Suppressor macrophage treated with lipopolysaccharide for 1 hour (primary cell): ENCODE measurements at places on chromosomes 16 and 17.

DNA sequence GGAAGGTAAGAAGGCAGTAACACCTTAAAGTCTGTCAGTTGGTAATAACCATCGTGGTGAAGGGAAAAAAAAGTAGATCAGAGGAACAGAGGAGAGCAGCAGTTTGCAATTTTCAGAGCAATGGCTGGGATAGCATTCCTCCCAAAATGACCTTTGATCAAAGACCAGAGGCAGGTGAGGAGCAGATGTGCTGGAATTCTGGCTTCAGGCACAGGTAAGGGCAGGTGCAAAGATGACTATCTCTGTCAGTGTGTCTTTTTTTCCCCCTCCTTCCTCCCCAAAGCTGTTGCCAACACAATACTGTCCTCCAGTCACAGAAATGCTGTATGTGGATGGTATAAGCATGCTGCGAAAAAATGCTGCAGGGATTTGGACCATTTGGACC, 166.7 kb downstream of the XYLT1 start:
- no peak for DNase-seq

DNA sequence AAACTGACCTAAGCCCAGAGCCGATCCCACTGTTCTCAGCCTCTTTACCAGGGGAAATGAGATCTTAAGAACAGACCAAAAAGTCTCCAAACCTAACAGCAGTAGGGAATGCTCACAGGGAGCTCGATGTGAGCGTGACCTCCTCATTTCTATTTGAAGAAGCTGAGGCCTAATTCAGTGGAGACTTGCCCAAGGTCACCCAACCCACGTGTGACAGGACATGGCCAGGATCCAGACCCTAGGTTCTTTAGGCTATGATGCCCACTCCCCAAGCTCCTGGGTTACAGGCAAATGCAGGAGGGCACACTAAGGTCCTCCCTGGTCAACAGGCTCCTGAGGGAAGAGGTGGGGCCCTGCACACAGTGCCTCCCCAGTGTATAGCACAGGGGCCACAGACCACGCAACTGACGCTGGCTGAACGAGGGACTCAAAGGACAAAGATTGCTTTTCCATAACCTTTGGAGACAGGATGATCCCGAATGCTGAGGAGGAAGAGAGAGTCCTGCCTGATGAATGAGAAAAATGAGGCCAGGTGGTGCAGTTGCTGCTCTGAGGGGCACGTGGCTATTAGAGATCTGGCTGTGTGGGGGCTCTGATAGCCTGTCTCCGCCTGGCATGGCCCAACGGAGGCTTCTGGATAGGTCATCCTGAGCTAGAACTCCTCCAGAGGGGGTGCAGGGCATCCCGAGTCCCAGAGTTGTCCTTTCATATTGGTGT, 24.0 kb downstream of the MAP3K14 start:
- no peak for DNase-seq

DNA sequence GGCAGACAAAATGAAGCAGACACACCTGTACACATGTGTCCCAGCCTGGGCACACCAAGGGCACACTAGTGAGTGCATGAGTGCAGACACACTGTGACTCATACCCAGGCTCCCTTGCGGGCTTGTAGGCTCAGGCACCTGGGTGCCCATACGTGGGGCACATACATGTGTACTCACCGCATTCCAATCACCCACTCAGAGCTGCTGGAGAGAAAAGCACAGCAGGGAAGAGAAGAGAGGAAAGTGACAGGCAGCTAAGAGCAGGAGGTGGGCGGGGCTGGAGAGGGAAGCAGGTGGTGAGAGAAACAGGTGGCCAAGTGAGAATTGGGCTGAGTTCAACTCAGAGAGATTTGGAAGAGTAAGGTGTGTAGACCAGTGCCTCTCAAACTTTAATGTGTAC, 54.0 kb downstream of the TMEM132E start:
- DNase-seq: no peak

DNA sequence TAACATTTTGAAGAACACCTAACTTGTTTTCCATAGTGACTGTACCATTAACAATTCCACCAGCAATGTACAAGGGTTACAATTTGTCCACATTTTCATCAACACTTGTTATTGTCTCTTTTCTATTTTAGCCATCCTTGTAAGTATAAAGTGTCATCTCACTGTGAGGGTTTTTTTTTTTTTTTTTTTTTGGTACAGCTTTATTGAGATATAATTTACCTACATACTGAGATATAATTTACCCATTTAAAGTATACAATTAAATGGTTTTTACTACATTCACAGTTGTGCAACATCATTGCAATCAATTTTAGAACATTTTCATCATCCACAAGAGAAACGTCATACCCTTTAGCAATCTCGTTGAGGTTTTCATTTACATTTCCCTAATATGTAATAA, 17.9 kb upstream of the TMIGD1 start:
- DNase-seq: peak; percentile 15

DNA sequence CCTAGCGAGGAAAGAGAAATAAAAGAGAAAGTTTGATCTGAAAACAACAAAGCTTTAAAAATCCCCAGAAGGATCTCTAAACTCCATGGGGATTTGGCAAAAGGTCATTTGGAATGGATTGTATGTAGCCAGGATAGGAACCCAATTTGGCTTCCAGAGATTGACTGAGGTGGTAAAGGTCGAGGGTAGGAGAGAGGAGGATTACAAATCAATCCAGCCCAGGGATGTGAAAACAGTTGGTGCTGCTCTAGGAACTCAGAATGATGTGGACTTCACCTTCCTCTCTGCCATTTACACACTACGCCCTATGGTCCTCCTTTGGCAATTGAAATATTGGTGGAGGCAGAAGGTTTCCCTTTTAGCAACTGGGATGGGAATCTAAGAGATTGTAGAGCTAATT, 18.8 kb upstream of the SMIM36 start:
- no peak for DNase-seq

GRCh38 chr17:57861000-57861789, 11.4 kb upstream of the MRPS23 start:
- DNase-seq: peak; percentile 89

DNA sequence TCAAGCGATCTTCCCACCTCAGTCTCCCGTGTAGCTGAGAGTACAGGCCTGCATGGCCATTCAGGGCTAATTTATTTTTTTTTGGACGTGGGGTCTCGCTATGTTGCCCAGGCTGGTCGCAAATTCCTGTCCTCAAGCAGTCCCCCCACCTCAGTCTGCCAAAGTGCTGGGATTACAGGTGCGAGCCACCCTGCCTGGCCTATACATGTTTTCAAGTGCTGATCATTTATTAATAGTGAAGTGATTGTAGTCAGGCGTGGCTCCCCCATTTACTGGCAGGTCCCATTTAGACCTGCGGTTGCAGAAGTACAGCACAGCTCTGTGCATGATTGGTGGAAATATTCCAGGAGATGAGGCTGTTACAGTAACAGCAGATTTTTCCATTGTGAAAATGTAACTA, 8.4 kb downstream of the FOXK2 start:
- DNase-seq: no peak

- DNase-seq: no peak
Measured at GRCh38 chr17:32283745-32284201, 18.1 kb downstream of the RHBDL3 start.

DNA sequence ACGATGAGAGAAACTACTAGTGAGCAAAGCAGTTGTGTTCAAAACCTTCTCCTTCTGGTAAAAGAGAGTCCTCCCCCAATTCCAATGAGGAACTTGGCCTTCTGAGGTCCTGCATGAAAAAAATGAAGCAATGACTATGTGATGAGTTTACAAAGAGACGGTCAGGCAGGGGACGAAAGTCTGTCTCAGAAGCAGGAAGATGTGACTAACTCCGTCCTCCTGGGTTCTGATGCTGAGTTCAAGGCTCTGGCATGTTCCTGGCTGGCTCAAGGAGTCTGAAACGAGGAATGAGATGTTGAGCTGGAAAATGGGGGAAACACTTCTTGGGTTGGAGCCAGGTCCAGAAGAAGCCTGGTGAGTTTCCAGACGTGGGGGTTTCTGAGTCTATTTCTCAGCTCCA, 129.6 kb downstream of the CPPED1 start:
- DNase-seq: peak; percentile 78

DNA sequence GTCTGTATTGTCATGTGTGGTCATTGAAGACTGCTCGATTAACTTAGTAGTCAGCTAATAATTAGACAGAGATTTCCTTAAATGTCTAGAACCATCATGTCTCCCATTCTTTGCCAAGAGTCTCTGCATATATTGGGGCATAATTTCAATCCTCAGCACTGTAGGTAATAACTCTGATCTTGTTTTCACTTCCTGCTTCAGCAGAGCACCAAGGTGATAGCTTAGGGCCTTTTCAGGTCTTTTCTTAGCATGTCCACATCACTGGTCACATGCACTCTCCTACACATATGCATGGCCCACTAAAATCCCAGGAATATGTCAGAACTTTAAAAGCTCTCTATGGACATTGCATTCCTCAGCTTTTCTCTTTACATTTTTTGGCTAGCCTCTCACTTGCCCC, 110.3 kb upstream of the NACA2 start:
- no peak for DNase-seq

- DNase-seq: no peak
Measured at GRCh38 chr16:89953671-89954406, 5.3 kb downstream of the DEF8 start.

DNA sequence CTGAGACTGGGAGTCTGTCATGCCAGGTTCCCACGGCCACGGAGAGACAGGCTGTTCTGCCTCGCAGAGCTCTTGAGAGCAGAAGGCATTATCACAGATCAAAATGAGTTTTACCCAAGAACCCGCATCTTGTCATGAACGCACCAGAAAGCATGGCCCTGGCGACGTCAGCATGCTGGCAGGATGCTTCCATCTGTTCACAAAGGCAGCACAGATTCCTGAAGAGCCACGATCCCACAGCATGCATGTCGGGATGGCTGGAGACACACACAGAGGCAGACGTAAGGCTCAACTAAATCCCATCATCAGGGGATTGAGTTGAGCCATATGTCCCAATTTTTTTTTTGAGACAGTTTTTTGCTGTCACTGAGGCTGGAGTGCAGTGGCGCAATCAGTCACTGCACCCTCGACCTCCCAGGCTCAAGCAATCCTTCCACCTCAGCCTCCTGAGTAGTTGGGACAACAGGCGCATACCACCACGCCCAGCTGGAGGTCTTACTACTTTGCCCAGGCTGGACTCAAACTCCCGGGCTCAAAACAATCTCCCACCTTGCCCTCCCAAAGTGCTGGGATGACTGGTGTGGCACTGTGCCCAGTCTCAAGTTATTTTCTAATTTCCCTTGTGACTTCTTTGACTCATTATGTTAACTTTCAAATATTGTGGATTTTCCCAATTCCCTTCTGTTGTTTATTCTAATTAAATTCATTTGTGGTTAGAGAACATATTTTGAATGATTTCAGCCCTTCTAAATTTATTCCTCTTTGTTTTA, 11.1 kb downstream of the FANCA start:
- DNase-seq: no peak
